ENCODE measurements at places on chromosomes 13 and 19.

GRCh38 chr13:43316946-43317353 is 293.6 kb downstream of the DNAJC15 start:
- no peak for DNase-seq

DNA sequence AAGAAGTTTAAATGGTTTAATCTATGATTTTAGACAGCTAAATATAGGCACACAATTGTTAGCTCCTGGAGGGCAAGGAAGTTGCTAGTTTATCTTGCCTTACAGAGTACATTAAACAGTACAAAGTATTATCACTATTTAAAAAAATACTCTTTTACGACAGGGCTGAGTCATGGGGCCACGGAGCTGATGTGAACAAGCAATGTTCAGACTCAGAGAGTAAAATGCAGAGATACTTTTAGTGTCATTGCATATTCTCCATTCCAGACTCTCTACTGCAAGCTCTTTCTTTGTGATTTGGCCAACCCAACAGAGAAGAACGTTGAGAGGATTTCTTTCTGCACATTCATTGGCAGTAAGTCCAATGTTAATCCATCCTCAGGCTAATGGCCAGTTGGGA is 352.4 kb downstream of the SPRY2 start:
- DNase-seq: no peak

DNA sequence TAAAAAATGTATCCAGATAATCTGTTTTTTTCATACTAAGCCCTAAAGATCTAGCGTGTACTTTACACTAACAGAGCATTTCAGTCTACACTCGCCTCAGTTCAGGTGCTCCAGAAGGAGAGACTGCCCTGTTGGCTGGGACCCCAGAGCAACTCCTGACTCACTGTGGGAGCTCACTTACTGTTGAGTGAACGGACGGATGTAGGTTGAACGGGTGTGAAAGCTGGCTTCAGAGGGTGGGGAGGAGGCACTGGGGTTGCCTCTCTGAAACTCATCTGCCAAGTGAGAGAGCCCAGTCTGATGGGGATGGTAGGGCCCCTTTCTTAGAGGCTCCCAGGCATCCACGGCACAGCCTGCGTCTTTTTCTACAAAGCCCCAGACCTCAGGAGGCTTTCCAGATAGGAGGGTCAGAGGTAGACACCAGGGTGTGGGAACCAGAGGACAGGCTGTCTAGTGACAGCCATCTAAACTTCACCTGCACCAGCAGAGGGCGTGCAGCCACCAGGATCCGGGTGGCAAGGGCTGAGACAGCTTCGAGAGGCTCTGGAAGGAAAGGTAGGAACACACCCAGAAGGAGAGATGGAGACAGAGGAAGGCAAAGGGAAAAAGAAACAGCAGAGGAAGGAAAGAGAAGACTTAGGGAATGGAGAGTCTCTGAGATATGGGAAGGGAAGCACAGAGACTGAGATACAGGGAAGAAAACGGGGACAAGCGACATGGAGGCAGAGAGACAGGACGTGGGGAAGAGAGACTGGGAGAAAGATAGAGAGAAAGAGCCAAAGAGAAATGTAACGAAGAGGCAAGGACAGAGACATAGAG is 3.7 kb downstream of the KASH5 start:
- peak; percentile 72 for DNase-seq

DNA sequence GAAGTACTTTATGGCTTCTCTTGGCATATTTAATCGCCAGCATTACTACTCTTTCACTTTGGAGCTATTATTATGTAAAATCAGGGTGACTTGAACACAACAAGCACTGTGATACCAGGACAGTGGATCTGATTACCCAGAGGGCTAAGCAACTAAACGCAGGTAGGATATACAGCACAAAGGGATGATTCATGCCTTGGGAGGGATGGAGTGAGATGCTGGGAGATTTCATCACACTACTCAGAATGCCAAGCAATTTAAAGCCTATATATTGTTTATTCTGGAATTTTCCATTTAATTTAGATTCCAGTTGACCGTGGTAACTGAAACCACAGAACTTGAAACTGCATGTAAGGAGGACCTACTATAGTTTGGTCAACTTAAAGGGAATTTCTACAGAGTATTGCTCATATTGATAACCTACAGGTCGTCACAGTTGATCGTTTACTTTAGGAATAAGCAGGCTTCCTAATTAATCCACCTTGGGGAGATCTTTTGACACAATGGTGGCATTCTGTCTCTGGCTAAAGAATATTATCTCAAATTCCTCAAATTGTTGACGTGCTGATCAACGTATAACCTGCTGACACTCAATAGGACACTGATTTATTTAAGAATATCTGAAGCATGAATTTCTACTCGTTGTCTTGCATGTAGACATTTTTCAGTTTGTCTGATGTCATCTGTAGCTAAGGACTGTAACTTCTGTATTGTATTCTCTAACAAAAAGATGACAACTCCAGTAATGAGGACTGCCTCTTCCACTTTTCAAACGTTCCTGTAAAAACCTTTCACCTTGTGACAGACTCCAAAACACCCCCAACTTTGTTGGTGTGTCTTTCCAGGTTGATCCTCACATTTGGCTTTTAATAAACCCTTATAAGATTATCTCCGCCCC is 254.2 kb downstream of the GPC5 start:
- no peak for DNase-seq

DNA sequence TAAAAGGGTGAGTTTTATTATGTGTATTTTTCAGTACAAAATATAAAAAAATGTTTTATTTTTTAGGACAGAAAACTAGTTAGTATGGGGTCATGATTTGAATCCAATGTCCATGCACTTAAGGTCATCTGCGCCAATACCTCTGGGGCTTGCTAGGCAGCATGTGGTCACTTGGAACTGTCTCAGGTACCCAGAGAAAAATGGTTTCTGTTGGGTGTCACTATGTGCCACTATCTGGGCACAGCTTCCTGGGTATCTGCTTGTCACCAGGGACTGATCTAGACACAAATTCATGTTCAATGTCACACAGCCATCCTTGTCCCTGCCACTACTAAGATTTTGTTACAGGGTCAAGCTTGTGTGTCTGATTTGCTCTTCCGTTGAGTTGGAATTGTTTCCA is 100.4 kb downstream of the RGCC start:
- DNase-seq: no peak

DNA sequence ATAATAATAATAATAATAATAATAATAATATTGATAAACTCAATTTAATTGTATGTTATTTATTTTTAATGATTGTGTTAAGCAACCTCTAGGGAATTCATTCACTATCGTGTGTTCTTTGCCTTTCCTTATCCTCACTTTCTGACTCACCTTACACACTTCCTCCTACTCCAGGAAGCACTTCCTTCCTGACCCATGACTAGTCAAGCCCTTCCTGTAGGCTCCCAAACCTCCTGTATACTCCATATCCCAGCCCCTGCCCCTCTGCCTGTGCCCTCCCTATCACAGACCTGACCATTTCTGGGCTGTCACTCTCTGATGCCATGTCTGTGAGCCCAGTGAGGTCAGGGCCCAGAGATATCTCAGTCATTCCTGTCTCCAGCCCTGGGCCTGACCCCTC is 7.6 kb downstream of the LGALS4 start:
- no peak for DNase-seq

DNA sequence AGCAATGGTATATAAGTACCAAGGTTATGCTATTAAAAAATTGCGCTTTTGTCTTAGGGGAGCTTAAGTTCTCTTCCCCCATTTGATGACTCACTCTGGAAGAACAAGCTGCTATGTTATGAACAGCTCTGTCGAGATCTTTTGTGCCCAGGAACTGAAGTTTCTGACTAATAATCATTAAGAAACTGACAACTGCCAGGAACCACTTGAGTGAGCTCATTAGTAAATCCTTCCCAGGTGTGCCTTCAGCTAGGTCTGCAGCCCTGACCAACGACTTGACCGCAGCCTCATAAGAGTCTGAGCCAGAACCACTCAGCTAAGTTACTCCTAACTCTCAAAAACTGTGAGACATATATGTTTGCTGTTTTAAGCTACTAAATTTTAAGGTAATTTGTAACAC is 147.8 kb downstream of the SLITRK6 start:
- no peak for DNase-seq

GRCh38 chr19:17765069-17765618 is 13.9 kb downstream of the FCHO1 start:
- DNase-seq: no peak

DNA sequence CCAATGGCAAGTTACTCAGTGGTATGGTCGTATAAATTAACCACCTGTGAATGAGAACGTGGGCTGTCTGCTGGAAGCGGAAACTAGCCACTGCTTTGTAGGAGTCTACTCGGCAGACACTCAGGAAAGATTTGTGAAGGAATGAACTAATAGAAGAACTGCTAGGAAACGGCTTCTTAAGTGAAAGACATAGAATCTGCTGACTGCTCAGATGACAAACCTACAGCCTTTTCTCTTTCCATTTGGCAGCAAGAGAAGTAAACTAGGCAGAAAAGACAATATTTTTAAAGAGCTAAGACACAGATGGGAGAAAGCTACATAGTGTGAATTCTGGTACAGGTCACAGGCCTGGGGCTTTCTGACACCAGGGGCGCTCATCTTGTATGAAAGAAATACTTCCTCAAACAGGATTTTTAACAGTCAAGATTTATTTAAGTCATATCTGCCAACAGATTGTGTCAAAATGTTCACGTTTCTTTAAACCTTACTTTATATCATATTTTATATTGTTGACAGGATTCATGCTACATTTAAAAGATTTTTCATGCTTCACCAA is 78.4 kb downstream of the MIPEP start:
- no peak for DNase-seq

GRCh38 chr19:4140237-4140711 is 13.2 kb upstream of the CREB3L3 start:
- no peak for DNase-seq

- no peak for DNase-seq
These were observed 1521.0 kb downstream of the UQCRFS1 start for GRCh38 chr19:27691991-27692390.

DNA sequence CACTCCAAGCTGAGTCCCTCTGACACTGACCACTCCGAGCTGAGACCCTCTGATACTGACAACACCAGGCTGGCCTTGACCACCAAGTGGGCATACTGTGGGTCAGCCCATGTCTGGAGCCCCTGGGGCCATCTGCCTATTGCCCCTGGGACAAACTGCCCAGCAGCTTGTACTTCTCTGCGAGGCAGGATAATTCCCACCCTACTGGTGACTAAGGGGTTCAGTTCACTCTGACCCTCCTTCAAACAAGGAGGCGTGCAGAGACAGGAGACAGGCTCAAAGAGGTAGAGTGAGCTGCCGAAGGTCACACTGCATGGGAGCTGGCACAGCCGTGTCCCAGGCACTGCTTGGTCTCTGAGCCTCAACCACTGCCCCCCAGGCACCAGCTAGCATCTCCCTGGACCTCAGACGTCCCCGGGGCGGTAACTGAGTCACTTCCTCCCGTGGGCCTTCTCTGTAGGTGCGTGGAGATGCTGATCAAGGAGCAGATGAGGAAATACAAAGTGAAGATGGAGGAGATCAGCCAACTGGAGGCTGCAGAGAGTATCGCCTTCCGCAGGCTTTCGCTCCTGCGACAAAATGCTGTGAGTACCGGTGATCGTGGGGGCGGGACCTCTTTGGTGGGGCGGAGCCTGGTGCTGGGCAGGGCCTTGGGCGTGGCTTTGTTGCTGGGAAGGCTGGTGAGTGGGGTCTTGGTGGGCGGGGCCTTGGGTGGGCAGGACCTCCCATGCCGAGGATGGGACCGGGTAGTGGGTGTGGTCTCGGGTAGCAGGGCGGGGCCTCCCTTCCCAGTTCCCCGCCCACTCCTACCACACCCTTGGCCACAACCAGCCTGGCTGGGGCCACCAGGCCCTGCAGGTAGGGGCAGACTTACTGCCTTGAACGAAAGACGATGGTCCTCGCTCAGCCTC is 5.8 kb upstream of the USE1 start:
- peak; percentile 16 for DNase-seq

GRCh38 chr13:45695198-45695730 is 6.9 kb upstream of the CBY2 start:
- peak; percentile 5 for DNase-seq

DNA sequence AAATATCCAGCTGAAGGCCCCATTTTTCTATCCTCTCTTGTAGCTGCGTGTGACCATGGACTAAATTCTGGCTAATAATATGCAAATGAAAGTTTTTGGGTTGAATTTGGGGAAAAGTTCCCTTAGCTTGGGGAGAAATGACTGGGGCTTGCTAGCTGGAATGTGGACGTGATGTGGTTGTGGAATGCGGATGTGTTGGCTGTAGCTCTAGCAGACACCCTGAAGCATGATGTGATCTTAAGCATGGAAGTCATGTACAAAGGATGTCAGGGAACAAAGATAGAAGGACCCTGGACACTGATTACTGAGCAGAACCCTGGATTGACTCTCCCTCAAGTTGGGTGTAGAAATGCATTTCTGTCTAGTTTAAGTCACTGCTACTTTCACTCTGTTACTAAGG is 25.4 kb upstream of the SCEL start:
- no peak for DNase-seq

GRCh38 chr13:97148894-97149293 is 73.2 kb upstream of the MBNL2 start:
- no peak for DNase-seq

- DNase-seq: no peak
These were observed 15.7 kb downstream of the CIC start for GRCh38 chr19:42284591-42285341.

- DNase-seq: no peak
These were observed 271.2 kb upstream of the HTR2A start for GRCh38 chr13:47168066-47168465.
